ENCODE measurements at places on chromosomes 1 and 21.

- no peak for DNase-seq
These were observed 102.7 kb upstream of the CD55 start for GRCh38 chr1:207218512-207219362.

DNA sequence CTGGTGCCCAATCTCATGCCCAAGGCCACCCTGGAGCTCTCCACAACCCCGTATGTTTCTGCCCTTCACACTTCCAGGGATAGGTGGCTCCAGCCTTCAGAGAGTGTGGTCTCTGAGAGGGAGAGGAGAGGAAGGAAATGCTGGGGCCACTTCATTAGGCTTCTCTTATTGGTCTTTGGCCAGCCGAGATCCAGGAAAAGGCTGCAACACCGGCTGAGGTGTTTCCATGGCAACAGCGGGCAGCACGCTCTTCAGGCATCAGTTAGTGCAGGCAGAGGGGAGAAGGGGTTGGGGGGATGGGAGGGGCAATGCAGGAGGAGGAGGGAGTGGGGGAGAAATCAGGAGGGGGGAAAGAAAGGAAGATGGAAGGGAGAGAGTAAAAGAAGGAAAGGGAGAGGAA, 275.1 kb upstream of the GJB5 start:
- no peak for DNase-seq

DNA sequence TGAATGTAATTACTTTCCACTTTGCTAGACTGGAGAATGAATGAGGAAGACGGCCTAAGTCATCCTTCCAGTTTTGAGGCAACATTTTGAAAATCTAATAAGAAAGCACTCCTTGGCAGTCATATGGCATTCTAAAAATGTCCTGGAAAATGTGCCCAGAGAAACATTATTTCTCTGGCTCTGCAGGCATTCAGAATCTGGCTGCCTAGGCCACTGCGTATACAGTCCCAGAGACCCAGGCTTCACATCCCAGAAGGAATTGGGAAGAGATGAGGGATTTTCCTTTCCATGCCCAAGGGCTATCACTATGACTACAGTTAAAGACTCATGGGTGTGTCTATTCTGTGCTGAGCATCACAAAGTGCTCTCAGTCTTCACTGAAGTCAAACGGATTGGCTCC, 92.9 kb downstream of the BEND5 start:
- DNase-seq, result no peak

- DNase-seq, result no peak
These were observed 3.6 kb downstream of the PINK1 start for GRCh38 chr1:20636785-20637347.

GRCh38 chr1:121516234-121516967, 331.6 kb downstream of the SRGAP2C start:
- DNase-seq, result peak; percentile 11

- no peak for DNase-seq
These were observed 130.8 kb downstream of the S1PR1 start for GRCh38 chr1:101367630-101368029.

DNA sequence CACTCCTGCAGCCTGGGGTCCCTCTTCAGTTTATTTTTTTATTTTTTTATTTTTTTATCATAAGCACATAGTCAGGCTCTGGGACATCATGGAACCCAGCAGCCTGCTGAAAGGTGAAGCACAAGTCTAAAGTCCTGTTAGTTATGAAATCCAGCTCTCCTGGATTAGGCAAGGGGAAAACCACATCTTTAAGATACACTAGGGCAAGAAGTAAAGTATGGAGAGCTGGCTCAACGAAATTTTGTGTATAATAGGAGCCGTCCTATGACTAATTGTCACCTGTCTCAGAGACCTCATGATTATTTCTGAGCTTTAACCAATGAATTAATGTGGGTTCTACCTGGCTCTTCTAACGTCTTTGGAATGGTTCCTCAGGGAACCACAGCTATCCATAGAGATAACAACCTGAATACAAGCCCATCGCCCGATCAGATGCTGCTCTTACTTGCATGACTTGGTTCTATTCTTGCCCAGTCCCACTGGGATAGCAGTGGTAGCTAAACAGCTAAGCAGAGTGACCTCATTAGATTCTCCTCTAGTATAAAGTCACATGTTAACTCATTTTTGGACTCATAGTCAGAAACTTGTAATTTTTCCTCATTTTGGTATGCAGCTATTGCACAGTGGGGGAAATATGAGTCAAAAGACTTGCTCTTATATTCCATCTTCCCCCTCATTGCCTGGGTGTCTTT, 122.7 kb downstream of the LMO4 start:
- DNase-seq, result no peak

DNA sequence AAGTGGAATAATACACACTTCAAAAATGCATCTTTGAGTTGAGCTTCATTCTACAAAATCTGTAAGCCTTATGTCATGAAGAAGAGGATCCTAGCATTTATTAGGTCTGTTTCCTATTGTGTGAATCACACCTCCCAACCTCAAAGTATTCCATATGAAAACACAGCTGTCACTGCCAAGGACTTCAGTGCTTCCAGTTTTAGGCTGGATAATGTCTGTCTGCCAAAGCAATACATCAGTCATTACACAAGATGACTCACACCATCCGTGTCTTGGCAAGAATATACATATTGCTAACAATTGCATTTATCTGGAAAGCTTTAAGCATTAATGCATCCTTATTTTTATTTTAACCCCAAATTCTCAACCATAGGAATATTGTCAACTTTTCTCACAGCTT, 125.7 kb upstream of the TMPRSS15 start:
- DNase-seq, result no peak

- no peak for DNase-seq
These were observed 73.6 kb downstream of the SKI start for GRCh38 chr1:2301607-2302291.

GRCh38 chr1:29868096-29868495, 631.8 kb downstream of the PTPRU start:
- DNase-seq, result no peak

GRCh38 chr1:229127301-229127700, 143.6 kb upstream of the RAB4A start:
- DNase-seq, result no peak

DNA sequence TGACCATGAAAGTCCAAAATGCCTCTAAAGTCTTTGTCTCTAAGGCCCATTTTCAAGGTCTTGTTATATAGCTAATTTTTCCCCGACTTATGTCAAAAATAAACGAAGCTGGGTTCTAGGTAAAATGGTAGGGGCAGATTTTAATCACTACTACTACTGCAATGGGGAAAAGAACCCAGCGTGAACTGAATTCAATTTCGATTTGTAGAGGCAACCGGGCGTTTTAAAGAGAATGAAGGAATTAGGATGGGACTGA, 536 bp upstream of the EXO1 start:
- no peak for DNase-seq

DNA sequence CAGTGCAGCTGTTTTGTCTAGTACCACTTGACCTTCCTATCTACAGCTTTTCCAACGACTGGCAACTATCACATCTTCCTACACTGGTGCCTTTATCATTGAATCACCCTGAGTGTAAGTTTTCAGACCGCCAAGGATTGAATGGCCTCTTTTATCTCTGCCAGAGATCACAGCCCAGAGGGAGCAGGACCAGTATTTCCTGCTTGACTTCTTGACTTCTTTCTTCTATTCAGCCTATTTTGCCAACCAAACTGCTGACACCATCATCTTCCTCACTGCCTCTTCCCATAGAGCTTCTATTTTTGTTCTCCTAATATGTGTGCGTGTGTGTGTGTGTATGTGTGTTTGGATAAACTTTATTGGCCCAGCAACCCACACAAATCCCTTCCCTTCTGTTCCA, 53.8 kb downstream of the SERBP1 start:
- no peak for DNase-seq

- DNase-seq, result no peak
These were observed 90.6 kb upstream of the KCTD3 start for GRCh38 chr1:215476541-215476940.

- no peak for DNase-seq
These were observed 40.3 kb downstream of the TAS1R2 start for GRCh38 chr1:18819203-18819602.

- no peak for DNase-seq
These were observed 38.1 kb upstream of the NBL1 start for GRCh38 chr1:19605967-19606366.

DNA sequence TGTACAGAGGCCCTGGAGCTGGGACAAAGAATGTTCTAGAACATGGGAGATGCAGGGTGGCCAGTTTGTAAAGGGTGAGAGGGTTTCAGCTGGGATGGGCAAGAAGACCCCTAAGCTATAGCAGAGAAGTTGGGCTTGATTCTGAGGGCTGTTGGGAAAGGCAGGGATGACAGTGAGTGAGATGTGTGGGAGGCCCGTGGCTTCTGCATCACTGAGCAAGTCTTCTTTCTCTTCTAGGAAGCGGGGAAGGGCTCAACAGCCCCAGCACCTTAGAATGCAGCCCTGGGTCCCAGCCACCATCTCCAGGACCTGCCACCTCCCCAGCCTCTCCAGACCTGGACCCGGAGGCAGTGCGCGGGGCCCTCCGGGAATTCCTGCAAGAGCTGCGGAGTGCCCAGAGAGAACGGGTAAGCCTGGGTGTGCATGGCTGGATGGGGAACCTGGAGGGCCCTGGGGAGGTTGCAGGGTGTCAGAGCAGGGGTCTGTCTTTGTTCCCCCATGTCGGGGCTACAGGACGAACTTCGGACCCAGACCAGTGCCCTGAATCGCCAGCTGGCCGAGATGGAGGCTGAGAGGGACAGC, 14.8 kb downstream of the MFAP2 start:
- DNase-seq, result no peak

GRCh38 chr1:77476475-77476874, 194.7 kb downstream of the AK5 start:
- no peak for DNase-seq

DNA sequence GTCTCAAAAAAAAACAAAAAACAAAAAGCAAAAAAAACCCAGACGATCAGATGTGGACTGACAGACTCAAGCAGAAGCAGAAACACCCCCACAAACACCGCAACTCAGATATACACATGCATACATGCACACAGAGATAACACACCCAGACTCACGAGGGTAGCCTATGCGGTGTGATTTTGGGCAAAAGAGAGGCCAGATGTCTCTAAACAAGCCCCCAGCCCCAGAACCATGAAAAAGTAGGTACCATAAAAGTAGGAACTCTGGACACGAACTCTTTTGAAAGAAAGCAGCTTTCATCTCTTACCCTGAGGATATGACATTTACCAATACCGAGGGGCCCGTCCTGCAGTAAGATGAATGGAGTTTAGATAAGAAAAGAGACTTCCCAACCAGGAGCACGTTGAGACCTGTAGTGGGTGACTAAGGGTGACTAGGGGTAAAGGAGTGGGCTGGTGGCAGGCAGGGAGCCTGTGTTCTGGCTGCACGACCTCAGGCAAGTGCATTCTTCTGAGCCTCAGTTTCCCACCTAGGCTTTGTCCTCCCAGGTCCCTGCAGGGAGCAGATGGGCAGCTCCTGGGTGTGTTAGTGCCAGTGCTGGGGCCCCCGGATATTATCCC, 1.5 kb upstream of the TINAGL1 start:
- DNase-seq, result no peak

GRCh38 chr1:225654277-225654597, 1.3 kb upstream of the ENAH start:
- DNase-seq, result no peak

GRCh38 chr1:32981003-32981901, 16.6 kb upstream of the RNF19B start:
- peak; percentile 64 for DNase-seq

DNA sequence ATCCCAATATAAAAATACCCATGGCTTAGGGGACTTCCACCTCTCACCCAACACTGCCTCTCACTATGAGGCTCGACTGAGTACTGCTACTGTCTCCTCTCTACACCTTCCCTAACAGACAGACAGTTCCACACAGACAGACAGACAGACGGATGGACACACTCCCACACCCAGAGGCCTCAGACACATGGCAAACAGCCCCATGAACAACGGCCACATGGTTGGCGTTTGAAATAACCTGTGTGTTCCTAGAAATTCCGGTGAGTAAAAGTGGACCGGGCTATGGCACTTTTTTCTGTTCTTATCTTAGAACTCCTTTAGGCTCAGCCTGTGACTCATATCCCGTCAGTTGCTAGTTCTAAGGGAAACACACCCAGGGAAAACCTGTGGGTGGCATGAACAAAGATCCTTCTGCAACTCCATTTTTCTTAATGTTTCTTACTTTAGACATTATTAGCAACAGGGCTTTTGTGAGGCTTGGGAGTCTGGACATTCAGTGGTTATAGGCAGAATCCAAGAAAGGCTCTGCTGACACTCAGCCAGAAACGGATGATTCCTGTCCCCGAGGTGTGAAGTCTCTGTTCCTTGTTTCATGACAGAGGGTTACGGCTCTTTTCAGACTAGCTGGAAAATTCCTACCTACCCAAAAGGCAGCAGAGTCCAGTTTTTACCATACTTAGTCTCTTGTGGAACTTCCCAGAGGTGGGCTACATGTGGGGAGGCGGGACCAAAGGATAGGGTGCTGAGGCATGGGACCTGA, 90.5 kb upstream of the TLR5 start:
- peak; percentile 15 for DNase-seq

DNA sequence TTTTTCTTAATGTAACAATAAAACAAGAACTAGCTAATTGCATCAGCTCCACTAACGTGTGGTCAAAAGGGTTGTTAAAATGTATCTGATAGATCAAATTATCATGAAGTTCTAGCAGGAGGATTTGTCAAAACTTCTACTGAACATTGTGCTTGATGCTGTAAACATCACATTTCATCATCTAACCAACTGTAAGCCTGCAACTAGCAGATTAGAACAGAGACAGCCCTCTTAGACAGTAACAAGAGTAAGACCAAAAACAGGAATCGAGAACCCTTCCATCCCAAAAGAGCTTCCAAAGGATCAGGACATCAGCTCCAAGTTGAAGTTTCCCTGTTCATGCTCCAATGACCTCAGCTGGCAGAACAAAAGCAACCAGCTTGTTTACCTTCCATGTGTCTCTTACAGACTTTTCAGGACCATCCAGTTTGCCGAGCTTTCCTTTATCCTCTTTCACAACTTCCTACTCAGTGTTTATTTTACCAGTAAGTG, 44.6 kb downstream of the NIBAN1 start:
- no peak for DNase-seq

GRCh38 chr1:95311014-95311413, 77.0 kb downstream of the RWDD3 start:
- DNase-seq, result no peak

DNA sequence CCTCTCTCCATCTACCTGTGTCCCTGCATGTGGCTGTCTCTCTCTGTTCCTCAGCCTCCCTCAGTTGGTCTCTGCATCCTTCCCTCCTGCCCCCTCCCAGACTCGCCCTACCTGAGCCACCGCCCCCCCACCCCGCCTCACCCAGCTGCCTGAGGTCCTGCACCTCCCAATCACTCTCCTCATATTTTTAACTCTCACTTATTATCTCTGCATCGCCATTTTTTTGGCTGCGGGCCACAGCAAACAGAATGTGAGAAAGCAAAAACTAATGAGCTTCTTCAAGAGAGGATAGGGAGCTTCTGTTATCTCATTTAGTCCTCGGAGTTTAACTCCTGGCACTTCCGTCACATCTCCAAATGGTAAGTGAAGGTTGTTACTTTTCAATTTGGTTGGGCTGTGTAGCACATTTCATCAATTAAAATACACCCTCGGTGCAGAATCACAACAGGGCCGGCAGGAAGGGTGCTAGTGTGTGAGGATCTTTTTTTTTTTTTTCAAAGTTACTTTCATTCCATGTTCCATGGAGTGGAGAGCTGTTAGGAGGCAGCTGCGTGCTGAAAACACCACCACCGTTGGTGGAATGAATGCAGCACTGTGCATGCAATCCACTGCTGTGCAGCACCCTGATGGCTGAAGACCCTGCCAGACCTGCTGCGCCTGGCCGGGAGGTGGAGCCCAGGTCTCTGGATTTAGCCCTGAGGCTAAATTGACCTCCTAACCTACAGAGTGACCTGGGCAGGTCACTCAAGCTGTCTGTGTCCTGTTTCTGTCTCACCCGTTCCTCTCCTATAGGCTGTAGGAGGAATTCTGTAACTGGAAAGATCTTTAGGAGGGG, 157.2 kb upstream of the NFIA start:
- no peak for DNase-seq

- no peak for DNase-seq
These were observed 3.8 kb downstream of the TRAF5 start for GRCh38 chr1:211330282-211330936.
